Glomerular endothelial cell (primary cell): ENCODE measurements at places on chromosomes 4 and X.

GRCh38 chr4:74361671-74362070, 3.3 kb upstream of the EREG start:
- DNase-seq, result no peak

DNA sequence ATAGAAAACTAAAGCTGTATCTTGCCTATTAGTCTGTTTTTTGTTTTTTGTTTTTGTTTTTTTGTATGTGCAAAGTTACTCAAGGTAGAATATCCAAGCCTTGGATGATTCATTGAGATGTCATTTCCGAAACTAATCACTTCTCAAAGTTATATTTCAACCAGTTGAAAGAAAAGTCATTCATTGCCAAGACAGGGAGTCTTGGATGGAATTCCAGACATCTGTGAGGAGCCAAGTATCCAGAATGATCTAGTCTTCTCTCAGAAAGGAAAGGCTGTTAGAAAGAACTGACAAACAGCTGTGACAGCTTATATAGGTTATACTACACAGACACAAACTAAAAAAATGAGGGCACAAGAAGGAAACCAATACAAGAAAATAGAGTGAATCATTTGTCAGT, 141.1 kb upstream of the NDST3 start:
- DNase-seq, result no peak

GRCh38 chr4:101865501-101866062, 75.1 kb downstream of the BANK1 start:
- DNase-seq, result no peak

DNA sequence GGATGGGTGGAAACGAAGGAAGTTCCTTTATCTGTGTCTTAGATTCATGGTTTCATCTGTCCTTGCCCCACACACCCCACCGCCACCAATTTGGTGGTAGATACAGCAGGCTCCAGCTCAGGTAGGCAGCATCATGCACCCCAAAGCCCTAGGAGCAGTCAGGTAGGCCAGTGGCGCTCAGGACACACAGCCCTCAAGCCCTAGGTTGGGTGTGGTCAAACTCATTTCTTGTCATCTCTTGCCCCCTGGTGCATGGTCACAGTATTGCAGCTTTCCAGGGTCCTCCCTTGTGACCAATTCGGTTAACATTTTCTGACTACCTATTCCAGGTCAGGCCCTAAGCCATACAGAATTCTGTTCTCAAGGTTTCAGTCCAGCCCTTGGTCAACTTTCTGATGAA, 14.5 kb upstream of the PRRG3 start:
- no peak for DNase-seq

GRCh38 chrX:66039944-66040343, at the start of gene VSIG4:
Gene VSIG4 (minus strand): TSS chrX:66040080. CDS start chrX:66039998, 82 bp downstream.
- DNase-seq, result no peak

DNA sequence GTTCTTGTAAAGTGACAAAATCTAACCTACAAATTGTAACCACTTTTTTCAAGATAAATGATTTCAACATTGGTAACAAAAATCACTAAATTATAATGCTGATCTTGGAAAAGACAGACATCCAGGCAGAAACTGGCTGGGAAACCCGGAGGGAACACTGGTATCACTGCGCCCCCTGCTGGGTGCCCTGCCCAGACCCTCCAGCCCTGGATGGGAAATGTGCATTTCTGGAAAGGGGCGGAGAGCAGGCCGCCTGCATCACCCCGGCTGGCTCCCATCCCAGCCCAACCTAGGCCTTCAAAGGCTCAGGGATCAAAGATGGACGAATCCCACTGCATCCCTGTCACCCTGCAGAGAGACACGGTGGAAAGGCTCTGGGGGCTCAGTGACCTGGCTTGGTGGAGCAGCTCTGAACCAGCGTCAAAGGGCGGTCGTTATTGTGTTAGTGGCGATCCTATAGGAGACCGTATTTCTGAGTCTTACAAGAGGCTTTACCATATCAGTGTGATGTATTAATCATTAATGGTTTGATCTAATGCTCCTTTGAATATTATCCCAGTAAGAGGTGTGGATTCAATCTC, 37.3 kb downstream of the ACOX3 start:
- DNase-seq, result no peak

GRCh38 chr4:132333724-132334047, 815.4 kb upstream of the PCDH10 start:
- no peak for DNase-seq

DNA sequence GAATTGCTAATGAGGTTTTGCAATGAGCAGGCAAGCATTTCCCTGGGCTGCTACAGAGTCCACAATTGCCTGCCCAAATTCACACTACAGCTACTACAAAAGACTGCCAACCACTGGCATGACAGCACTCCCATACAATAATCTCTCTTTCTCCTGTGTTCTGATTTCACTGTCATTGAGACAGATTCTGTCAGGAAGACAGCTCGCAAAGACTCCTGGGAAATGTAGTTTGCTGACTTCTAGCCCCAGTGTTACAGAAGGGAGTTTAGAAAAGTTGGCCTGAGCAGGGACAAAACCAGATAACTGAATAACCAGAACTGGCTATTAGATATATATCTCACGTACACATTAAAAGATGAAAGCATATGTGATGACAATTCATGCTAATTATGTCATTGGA, 1231.3 kb upstream of the PRKX start:
- DNase-seq, result no peak

- DNase-seq, result no peak
Observed at GRCh38 chrX:67610282-67610681, 66.5 kb downstream of the AR start.

GRCh38 chr4:2802618-2803531, 10.0 kb downstream of the SH3BP2 start:
- no peak for DNase-seq

- no peak for DNase-seq
Observed at GRCh38 chr4:150023489-150023888, 54.8 kb upstream of the DCLK2 start.

DNA sequence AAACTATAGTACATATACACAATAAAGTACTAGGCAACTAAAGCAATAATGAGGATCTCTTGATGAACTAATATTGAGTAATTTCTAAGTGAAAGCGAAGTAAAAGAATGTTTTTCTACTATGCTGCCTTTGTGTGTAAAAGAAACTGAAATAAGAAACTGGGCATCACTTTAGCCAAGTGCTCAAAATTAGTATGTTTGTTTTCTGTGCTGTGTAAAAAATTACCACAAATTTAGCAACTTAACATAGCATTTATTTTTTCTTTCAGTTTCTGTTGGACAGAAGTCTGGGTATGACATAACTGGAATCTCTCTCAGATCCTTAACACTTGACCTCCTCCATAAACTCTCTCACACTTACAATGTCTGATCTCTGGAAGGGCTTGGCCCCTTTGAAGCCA, 687.1 kb upstream of the MAGEB2 start:
- no peak for DNase-seq

- no peak for DNase-seq
Observed at GRCh38 chrX:20383477-20383876, 116.8 kb upstream of the RPS6KA3 start.

GRCh38 chr4:68773699-68774098, 42.1 kb upstream of the UGT2B10 start:
- no peak for DNase-seq

DNA sequence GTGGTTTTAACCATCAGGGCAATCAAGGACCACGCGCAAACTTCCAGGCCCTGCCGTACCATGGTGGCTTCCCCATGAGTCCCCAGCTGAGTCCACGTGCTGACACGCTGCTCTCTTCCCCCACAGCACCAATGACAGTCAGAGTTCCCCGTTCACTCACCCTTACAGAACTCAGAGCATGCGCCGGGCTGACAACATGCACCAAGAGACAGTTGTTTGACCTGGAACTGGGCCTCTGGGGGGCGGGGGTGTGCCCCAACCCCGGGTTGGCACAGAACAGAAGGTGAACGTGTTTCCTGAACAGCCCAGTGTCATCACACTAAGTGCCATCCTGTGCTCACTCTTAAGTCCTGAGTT, 29.4 kb downstream of the IRF2 start:
- DNase-seq, result no peak

- no peak for DNase-seq
Observed at GRCh38 chrX:13427441-13428052, 107.7 kb upstream of the ATXN3L start.

DNA sequence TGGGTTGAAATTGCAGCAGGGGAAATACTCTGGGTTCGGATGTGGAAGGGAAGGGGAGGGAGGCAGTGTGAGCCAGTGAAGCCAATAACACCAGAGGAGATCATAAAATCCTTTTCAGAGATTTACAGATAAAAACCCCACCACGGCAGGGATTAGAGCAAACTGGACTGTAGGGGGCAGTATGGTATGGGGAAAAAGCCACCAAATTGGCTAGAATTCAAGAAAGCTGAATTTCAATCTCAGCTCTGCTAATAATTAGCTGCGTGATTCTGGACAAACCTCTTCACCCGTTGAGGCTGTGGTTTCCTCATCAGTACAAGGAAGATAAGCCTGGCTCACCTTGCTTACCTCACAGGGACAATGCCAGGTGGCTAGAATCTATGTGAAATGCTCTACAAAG, 108.1 kb downstream of the ATG4A start:
- no peak for DNase-seq

DNA sequence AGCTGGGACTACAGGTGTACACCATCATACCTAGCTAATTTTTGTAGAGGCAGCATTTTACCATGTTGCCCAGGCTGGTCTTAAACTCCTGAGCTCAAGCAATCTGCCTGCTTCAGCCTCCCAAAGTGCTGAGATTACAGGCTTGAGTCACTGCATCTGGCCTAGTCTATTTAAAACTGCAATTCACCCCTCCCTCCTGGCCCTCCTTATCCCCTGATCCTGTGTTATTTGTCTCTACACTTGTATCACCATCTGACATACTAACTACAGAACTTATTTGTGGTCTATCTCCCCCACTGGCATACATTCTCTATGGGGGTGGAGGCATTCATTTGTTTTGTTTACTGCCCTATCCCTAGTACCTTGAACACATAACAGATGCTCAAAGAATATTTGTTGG, 23.7 kb downstream of the CC2D2A start:
- DNase-seq, result no peak

DNA sequence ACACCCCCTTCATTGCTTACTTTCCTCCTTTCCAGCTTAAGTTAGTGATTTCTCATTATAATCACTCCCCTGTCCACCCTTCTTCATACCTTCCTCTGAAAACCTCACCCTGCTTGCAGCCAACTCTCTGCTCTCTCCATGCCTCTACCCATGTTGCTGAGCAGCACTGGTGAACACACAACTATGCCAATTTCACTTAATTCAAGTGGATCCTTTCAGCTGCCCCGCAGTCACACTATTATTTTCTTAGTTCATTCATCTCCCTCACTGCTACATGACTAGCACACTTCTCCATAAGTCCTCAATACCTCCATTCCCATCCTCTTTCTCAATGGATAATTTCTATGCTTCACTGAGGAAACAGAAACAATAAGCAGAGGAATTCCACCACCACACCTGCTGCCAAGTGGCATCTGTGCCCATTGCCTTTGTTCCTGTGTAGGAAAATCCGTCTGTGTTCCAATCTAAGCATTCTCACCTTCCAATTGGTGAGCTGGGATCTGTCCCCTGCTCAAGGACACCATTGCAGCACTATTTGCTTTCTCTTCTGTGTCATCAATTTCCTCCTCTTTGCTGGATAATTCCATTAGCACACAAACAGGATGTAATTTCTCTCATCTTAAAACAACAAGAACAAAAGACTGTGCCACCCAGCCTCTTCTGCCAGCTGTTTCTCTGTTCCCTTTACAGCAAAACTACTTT, 25.2 kb upstream of the PRSS48 start:
- DNase-seq, result no peak

- no peak for DNase-seq
Observed at GRCh38 chr4:38306482-38307071, 346.4 kb downstream of the PTTG2 start.

DNA sequence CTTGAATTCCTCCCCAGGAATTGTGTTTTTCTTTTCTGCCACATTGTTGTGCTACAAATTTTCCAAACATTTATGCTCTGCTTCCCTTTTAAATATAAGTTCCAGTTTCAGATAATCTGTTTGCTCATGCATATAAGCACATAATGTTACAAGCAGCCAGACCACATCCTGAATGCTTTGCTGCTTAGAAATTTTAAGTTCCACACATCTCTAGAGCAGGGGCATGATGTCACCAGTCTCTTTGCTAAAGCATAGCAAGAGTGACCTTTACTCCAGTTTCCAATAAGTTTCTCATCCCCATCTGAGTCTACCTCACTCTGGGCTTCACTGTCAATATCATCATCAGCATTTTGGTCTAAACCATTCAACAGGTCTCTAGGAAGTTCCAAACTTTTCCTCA, 932.5 kb downstream of the SH3BGRL start:
- DNase-seq, result no peak

GRCh38 chr4:10172278-10172921, 55.8 kb upstream of the WDR1 start:
- no peak for DNase-seq

DNA sequence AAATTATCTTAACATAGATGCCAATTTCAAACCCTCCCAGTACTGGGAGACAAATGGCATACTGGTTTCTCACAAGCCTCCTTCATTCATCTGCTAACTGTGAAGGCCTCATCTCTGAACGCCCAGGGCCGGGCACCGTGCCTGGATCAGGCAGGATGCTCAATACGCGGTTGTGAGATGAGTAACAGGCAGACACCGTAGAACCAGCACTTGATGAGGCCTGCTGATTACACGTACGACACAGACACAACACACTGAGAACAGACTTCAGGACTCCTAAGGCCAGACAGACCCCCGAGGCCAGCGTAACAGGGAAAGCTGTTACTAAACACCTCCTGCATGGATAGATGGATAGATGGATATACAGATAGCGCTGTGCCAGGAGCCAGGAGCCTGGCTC, 154.6 kb downstream of the AFAP1 start:
- no peak for DNase-seq

DNA sequence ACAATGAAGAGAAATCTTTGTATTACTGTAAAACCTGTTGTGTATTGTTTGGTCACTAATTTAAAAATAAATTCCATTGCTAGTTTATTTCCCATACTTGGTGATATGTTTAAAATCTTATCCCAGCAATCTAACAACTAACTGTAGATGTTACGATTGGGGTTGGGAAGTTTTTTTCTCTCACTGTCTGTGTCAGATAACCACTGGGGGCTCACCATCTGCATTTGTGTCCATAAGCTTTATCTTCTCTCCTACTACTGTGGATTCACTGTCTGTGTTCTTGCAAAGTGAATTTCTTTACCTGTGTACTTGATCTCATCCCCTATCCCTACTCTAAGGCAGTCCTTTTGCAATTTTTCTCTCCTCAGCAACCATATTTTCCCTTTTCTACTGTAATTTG, 81.3 kb downstream of the STIM2 start:
- DNase-seq, result no peak

GRCh38 chr4:184762100-184762499, 28.2 kb upstream of the CENPU start:
- no peak for DNase-seq

DNA sequence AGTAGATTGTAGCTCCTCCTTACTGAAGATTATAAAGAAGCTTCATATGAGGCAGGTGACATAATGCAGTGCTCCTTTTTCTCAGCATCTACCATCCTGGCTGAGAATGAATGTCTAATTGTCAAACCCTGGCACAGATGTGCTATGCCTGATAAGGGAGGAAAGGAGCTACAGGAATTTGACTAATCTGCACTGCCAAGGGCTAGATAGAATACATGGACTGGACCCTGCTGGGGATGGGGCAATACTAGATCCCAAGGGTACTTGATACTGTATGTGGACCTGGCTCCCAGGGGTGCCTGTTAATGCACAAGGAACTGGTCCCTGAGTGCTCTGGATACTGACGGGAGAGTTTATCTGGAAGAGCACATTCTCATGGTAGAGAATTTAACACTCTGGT, 362.2 kb upstream of the EMCN start:
- DNase-seq, result no peak

GRCh38 chr4:7764466-7764865, 175.2 kb downstream of the AFAP1 start:
- no peak for DNase-seq

- DNase-seq, result no peak
Observed at GRCh38 chr4:161188578-161188977, 975.2 kb downstream of the FSTL5 start.
